ENCODE measurements at places on chromosomes 13 and 19. TPM values are rescaled to one million over a fixed set of nuclear protein-coding genes. Genes with fewer than 3 reads are reported as not detected.
A peak's percentile ranks its signal among the peaks of the same experiment; 100 is the strongest.

- DNase-seq: no peak
Measured at GRCh38 chr19:12938779-12939601, 581 bp downstream of the CALR start.

DNA sequence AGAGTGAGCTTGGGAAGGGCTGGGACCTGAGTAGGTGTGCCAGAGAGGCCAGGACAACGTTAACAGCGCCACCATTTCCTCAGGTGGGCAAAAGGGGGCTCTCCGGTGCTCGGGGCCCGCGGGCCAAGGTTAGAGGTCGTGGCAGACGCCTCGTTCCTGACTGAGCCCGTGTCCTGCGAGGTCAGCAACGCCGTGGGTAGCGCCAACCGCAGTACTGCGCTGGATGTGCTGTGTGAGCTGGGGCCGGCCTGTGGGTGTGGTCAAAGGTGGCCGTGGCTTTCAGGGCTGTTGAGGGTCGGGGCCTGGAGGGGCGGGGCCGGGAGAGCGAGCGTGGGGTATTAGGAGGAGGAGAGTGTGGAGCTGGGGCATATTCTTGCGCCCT is 3.7 kb downstream of the KIRREL2 start:
- peak; percentile 50 for DNase-seq

DNA sequence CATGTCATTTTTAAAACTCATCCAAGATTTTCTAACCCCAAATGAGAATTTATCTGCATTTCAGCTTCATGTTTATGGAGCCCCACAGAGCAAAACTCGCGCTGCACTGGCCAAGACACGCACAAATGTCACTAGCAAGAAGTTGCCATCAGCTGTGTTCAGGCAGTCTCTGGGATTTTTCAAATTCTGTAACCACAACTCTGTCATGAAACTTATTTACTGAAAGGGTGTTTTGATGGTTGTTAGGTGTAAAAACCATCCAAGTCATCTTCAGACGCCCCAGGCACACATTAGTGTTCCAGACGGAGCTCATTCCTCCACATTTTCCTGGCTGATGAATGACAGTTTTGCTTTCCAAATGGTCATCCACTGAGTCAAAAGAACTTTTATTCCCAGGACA is 63.4 kb downstream of the SLC7A1 start:
- DNase-seq: no peak

- no peak for DNase-seq
Measured at GRCh38 chr19:54209811-54210494, 9.3 kb downstream of the RPS9 start.

Gene VSIG10L
- 10.4 TPM for total RNA-seq

Gene CEACAM7
- total RNA-seq: 0.24 TPM
